H9 (cell line): ENCODE measurements at places on chromosomes 12 and 14. TPM values are rescaled to one million over a fixed set of nuclear protein-coding genes. Genes with fewer than 3 reads are reported as not detected.

TEX52 gene
- total RNA-seq, result 0.20 TPM in 2 replicates

KLRK1 gene
- total RNA-seq, result not detected in 2 replicates

A2M gene
- 0.94 and 1.2 TPM in 2 replicates for total RNA-seq

IL31 gene
- total RNA-seq, result not detected in 2 replicates

- no peak for DNase-seq
- H3K27me3 ChIP-seq, result no peaks in the 10 kb centered on the region
Observed at GRCh38 chr12:12467264-12467663, 95.4 kb downstream of the DUSP16 start.

GRCh38 chr12:42534184-42534838, 55.2 kb downstream of the PRICKLE1 start:
- H3K4me3 ChIP-seq, result no peak overlapping the region
- no peak overlapping the region for H3K27ac ChIP-seq
- H3K4me1 ChIP-seq, result no peaks in the 10 kb centered on the region

DNA sequence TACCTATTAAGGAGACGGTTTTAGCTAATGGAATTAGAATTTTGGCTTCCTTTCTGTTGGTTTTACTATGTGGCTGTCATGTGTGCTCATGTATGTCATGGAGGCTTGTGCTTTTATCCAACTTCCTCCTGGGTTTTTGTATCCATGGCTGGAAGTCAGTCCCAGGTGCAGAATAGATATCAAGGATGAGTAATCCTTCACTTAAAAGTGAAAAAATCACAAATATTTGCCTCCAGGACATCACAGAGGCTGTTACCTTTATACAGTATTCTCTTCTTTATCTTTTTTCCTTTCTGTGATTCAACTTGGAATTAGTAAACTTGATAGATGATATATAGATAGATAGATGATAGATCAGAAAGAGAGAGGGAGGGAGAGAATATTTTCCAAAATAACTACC, 706.8 kb downstream of the GALC start:
- no peaks in the 10 kb centered on the region for H3K4me1 ChIP-seq
- no peak for DNase-seq
- H3K27ac ChIP-seq, result no peak overlapping the region
- H3K4me3 ChIP-seq, result no peak overlapping the region
- 0 out of 2 replicates have a peak, but pooled peaks cover 2% of the 10 kb centered on the region for H3K36me3 ChIP-seq
- H3K27me3 ChIP-seq, result no peaks in the 10 kb centered on the region

GRCh38 chr14:72904840-72905561, 11.1 kb upstream of the DPF3 start:
- no peak overlapping the region for H3K27ac ChIP-seq
- no peak overlapping the region for H3K4me3 ChIP-seq
- no peaks in the 10 kb centered on the region for H3K4me1 ChIP-seq
- no peaks in the 10 kb centered on the region for H3K27me3 ChIP-seq
- no peaks in the 10 kb centered on the region for H3K36me3 ChIP-seq
- DNase-seq, result peak; percentile 52

DNA sequence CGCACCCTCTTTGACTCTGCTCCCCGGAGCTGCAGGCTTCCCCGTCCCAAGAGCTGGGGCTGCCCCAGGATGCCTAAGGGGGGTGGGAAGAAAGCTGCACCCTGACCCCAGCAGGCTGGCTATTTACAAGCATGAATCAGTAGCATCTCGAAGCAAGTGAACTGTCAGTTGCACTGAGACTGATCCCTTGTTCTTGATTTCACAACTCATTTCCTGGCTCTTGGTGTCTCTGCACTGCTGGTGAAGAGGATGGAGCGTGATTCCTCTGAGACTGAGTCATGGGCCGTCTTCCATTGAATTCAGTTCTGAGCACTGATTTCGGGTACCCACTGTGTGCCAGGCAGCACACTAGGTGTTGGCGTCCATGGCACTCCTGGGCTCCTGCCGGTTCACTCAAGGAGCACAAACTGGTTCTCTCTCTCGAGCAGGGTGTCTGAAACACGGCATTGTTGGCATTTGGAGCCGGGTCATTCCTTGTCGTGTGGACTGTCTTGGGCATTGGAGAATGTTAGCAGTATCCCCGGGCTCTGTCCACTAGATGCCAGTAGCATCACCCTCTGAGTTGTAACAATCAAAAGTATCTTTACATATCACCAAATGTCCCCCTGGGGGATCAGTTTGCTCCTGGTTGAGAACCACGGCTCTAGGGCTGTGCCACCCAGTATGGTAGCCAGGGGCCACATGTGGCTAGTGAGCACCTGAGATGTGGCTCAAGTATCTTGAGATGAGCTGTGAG, 86.9 kb downstream of the RIN3 start:
- H3K4me3 ChIP-seq, result no peak overlapping the region
- no peaks in the 10 kb centered on the region for H3K4me1 ChIP-seq
- no peak overlapping the region for H3K27ac ChIP-seq
- no peak for DNase-seq

GRCh38 chr14:96267336-96267735, 11.3 kb downstream of the BDKRB1 start:
- H3K27me3 ChIP-seq, result no peaks in the 10 kb centered on the region
- H3K4me1 ChIP-seq, result no peaks in the 10 kb centered on the region
- no peak overlapping the region for H3K27ac ChIP-seq
- no peaks in the 10 kb centered on the region for H3K36me3 ChIP-seq
- no peak overlapping the region for H3K4me3 ChIP-seq
